SK-N-SH (cell line): ENCODE measurements at places on chromosomes 2 and 18. TPM values are rescaled to one million over a fixed set of nuclear protein-coding genes. Genes with fewer than 3 reads are reported as not detected.

The RIT2 gene
- polyA plus RNA-seq, result 0.06 TPM in 1 of 2 replicates, not detected in the other

The VAMP5 gene
- 9.8 and 12.0 TPM in 2 replicates for polyA plus RNA-seq

GRCh38 chr2:149161481-149162225, 123.2 kb downstream of the LYPD6B start:
- DNase-seq, result no peak

The LIPG gene
- polyA plus RNA-seq, result 3.2 and 4.4 TPM in 2 replicates

DNA sequence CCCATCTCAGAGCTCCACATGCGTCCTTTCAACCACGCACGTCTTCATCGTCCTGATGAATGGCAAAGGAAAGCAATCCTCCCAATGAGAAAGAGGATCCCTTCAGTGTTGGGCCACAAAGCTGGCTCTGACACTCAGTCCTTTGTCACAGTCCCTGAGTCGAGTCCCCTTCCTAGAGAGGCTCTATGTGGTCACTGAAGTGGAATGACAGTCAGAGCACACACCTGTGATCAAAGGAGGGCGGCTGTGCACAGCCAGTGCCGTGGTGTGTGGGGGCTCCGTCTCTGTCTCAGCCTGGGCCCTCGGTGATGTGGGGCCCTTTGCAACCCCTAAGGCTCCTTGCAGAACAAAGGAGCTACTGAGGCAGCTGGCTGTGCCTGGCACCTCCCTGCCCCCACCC, 157.3 kb upstream of the APCDD1 start:
- no peak for DNase-seq

The ARL4C gene
- 20.6 and 24.0 TPM in 2 replicates for polyA plus RNA-seq

GRCh38 chr2:3956892-3957291, 253.5 kb downstream of the DCDC2C start:
- no peak for DNase-seq

DNA sequence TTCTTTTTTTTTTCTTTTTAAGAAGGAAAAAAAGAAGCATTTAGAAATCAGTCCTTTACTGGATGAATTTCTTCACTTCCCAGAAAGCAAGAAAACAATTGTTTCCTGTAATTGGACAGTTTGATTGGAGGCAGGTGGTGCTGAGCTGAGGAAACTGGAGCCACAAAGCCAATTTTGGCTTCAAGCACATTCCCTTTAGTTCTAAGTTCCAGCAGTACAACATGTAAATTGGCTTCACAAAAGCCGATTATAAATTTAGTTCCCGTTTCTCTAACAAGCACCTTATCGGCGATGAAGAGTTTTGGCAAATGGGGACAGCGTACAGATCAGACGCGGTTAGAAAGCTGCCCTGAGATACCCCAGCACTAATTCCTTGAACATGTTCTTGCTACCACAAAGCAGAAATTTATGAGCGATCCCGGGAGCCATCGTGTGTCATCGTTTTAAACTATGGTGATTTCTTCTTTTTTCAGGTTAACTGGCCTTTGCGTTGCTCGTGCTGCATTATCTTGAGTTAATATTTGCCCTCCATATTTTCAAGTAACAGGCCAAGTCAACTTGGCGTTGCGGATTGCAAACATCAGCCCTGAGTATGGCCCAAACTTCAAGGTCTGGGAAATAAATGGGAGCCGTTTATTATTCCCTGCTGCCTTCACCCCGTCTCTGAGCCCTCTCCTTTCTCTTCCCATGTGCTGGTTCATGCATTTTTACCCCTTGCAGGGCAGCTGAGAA, 190.4 kb upstream of the ID2 start:
- no peak for DNase-seq

The DNAH7 gene
- polyA plus RNA-seq, result 0.70 and 1.2 TPM in 2 replicates

The LONRF2 gene
- polyA plus RNA-seq, result 2.0 and 2.4 TPM in 2 replicates

DNA sequence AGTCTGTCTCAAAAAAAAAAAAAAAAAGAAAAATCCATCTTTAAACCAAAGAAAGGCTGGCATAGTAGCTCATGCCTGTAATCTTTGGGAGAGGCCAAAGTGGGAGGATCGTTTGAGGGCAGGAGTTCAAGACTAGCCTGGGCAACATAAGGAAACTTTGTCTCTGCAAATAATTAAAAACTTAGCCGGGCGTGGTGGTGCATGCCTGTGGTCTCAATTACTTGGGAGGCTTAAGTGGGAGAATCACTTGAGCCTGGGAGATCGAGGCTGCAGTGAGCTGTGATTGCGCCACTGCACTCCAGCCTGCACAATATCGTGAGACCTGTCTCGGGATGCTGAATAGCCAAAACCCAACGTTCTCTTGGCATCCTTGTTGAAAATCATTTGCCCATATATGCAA, 6.1 kb downstream of the CNOT11 start:
- DNase-seq, result no peak
